Cortex of kidney (tissue), 1 donor: ENCODE measurements at places on chromosomes 1 and 21.

GRCh38 chr1:110216844-110217444, 6.8 kb downstream of the KCNC4 start:
- no peak for DNase-seq

GRCh38 chr1:232793944-232794343, 11.3 kb upstream of the MAP10 start:
- DNase-seq: no peak

DNA sequence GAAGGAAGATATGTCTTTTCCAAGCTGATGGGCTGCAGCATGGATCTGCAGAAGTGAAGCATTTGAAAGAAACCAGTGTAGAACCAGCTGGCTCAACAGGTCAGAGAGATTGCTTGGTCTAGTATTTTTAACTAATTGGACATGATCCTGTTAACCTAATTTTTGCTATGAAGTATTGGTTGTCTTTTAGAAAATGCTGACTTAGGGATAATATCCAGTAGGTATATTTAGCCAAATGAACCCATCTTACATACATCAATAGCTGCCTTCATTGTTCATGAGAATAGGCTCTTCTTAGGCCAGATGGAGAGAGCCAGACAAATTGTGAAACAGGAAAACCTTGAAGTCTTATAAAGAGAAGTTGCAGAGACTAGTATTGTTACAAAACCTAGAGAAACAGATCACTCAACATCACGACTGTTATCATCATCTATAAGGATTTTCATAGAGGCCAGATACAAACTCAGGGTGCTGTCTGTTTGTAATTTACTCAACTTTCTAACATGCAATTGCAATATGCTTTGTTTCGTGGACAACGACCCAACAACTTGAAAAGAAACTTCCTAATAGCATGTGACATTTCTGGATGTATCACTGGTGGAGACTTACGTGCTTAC, 148.2 kb downstream of the DISC1 start:
- DNase-seq: no peak

GRCh38 chr1:95371666-95372282, 137.8 kb downstream of the RWDD3 start:
- no peak for DNase-seq

GRCh38 chr1:2294033-2294724, 66.1 kb downstream of the SKI start:
- no peak for DNase-seq

DNA sequence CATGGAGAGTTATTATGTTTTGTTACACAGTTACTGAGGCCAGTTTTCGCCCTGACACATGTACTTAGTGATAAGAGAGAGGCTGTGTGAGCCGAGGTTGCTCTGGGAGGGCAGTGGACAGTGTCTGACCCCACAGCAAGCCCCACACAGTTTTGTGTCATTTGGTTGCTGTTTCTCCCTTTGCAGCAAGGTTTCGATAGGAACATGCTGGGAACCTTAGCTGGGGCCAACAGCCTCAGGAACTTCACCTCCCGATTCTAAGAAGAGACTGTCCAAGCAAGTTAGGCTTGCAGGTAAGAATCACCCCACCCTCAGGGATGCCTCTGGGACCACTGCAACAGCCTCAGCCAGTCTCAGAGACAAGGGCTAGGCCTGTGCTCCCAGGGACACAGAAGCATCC, 45.3 kb downstream of the PKP1 start:
- no peak for DNase-seq

DNA sequence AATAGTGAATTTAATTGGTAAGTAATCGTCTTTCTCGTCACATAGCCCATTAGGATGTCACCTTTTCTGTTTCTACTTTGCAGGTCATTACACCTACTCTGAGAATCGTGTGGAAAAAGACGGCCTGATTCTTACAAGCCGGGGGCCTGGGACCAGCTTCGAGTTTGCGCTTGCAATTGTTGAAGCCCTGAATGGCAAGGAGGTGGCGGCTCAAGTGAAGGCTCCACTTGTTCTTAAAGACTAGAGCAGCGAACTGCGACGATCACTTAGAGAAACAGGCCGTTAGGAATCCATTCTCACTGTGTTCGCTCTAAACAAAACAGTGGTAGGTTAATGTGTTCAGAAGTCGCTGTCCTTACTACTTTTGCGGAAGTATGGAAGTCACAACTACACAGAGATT, 23.3 kb downstream of the PARK7 start:
- DNase-seq: no peak

- no peak for DNase-seq
These were observed 313.5 kb downstream of the DISC1 start for GRCh38 chr1:231940116-231940515.

DNA sequence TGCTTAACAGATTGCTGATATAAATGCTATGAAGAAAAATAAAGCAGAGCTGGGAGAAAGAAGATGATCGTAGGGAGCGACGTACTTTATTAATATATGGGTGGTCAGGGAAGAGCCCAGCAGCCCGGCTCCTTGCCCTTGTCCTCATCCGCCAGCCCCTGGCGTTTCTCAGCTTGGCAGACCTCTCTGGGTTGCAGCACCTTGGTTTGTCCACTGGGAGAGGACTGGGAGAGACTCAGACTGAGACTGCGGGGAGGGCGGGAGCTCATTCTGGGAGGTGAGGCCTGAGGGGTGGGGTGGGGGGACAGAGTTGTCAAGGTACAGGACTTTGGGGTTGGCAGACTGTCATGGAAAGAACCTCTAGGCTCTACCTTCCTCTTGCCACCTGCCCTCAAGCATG, 3.3 kb upstream of the S100A3 start:
- no peak for DNase-seq

- no peak for DNase-seq
These were observed 129.6 kb downstream of the LRRC7 start for GRCh38 chr1:69697340-69697739.

DNA sequence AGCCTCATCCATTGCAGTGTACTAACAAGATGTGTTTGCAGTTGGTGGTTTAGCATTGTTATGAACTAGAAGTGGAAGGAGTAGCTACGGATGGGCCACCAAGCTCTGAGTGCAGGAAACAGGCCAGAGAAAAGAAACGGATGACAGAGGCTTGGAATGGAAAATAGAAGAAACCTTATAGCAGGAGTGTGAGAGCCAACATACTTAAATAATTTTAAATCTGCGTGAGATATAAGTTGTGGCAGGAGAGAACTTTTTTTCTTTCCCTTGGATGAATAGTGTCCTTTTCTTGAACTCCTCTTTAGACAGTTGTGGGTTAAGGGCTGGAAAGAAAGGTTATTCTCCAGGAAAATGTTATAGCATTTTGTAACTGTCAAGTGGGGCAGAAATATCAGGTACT, 54.2 kb downstream of the RGL1 start:
- no peak for DNase-seq

DNA sequence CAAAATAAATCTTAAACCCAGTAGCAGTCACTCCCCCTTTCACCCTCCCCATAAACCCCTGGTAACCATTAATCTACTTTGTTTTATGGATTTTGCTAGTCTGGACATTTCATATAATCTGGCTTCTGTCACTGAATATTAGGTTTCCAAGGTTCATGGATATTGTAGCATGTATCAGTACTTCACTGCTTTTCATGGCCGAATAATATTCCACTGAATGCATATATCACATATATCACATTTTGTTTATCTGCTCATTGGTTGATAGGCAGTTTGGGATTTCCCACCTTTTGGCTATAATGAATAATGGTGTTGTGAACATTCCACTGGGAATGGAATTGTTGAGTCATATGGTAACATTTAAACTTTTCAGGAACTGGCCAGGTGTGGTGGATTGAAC, 4.6 kb upstream of the WDR4 start:
- no peak for DNase-seq

- no peak for DNase-seq
These were observed at the start of gene RBM8A for GRCh38 chr1:145927063-145927886. Gene RBM8A (minus strand): TSS chr1:145927484. CDS start chr1:145927426, 58 bp downstream.
